ENCODE measurements at places on chromosomes 2 and 18. TPM values are rescaled to one million over a fixed set of nuclear protein-coding genes. Genes with fewer than 3 reads are reported as not detected.

GRCh38 chr2:67945940-67946339 lies 116.9 kb downstream of the C1D start:
- H3K4me3 ChIP-seq: no peak overlapping the region
- no peaks in the 10 kb centered on the region for H3K4me1 ChIP-seq
- no peak overlapping the region for H3K27ac ChIP-seq
- peaks cover 25% of the 10 kb centered on the region for H3K27me3 ChIP-seq
- DNase-seq: no peak

Gene GAL3ST2
- not detected for polyA plus RNA-seq

DNA sequence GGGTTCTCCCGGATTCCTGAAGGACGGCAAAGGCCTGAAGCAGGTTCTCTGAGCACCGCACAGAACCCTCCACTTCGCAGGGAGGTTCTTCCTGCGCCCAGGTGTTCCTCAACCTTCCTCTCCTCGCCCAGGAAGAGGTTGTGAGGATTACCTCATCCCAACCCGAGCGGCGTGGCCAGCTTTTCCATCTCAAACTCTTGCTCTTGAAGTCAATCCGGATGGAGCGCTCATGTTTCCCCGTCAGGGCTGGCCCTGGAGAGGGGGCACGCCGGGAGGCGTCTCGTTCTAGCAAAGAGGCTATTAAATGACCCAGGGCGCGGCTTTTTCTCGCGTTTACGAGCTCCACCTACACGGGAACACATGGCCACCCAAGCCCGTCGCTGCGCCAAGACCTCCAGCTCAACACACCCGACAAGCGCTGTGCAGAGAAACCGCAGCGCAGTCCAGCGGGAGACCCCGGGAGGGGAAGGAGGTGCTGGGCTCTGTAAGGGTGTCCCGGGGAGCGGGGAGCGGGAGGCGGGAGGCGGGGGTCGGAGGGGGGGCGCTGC lies 540 bp upstream of the RAB10 start:
- H3K4me1 ChIP-seq: peaks cover 12% of the 10 kb centered on the region
- H3K27ac ChIP-seq: peak overlapping the region; percentile 95
- H3K27me3 ChIP-seq: no peaks in the 10 kb centered on the region
- no peaks in the 10 kb centered on the region for H3K36me3 ChIP-seq
- peak overlapping the region; percentile 98 for H3K4me3 ChIP-seq

Gene ANKRD29
- not detected for polyA plus RNA-seq

Gene SKA1
- polyA plus RNA-seq: 0.84 TPM

DNA sequence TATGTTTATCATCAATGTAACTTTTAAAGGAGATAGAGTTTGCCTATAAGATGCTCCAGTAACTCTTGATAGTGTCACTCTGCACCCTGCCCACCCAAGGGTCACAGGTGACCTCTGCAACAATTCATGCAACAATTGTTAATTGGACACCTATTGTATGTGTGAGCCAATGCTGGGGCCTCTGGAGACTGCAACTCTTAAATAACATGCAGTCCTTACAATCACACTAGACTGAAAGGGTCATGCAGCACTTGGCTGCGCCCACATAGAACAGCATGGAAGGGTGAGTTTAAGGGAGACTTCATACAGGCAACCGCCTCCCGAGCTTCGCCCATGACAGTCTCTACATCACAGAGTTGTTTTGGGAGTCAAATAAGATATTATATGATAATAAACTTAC lies 137.1 kb upstream of the TWIST2 start:
- H3K4me1 ChIP-seq: no peaks in the 10 kb centered on the region
- H3K36me3 ChIP-seq: no peaks in the 10 kb centered on the region
- no peak overlapping the region for H3K27ac ChIP-seq
- H3K27me3 ChIP-seq: peaks cover 10% of the 10 kb centered on the region

DNA sequence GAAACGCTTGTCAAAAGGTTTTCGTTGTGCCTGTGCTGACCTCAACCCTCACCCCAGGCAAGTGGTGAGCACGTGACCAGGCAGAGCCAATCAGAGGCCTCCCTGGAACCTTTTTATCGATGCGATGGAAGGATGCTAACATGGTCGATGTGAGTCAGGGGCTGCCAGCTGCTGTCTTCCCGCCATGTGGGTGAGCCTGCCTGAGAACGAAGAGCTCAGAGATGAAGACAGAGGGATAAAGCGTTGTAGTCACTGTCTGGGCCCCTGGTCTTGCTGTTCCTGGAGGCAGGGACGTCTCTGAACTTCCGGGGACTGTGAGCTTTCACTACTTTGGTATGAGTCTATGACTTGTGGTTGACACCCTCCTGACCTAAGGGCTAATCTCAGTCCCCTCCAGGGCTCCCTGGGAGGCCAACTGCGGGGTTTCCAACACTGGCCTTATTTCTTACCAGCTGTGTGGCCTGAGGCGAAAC lies 18.6 kb downstream of the DNMT3A start:
- no peaks in the 10 kb centered on the region for H3K27me3 ChIP-seq
- H3K4me3 ChIP-seq: peak overlapping the region; percentile 43
- H3K4me1 ChIP-seq: peaks cover 66% of the 10 kb centered on the region

DNA sequence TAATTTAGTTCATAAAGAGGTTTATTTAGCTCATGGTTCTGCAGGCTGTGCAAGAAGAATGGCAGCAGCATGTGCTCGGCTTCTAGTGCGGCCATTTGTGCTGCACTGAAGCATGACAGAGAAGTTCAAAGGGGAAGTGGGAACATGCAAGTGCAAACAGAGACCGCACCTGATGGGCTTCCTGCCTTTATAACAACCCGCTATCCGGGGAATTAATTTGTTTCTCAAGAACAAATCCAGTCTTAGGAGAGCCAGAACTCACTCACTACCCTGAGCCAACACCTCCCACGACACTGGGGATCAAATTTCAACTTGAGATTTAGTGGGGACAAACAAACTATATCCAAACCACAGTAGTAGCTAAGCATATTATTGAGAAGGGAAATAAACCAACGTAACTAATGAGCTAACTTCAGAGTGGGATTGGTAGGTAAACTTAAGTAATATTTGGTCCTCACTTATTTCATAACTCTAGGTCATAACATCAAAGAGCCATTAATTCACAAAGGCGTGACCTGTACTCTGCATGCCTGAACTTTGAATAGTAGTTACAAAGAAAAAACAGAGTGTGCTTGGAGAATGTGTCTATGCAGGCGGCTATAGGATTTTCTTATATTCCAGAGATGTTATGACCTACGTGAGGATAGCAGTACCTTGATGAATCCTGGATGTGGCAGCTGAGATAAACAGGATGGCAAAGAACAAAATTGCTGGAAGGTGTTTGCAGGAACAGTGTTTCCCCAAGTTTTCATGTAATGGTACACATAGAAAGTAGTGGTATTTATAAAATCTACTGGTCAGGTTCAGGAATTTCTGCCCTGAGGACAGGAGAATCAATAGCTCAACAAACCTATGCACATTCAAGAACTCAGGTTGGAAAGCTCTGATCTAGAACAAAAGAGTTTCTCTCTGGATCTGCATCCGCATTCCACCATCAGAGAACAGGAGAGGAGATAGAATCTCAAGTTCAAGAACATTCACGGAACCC lies 845.9 kb upstream of the ID2 start:
- no peak for DNase-seq
- peaks cover 10% of the 10 kb centered on the region for H3K4me1 ChIP-seq
- H3K36me3 ChIP-seq: no peaks in the 10 kb centered on the region
- H3K4me3 ChIP-seq: peak overlapping the region; percentile 33

All from naive thymus-derived CD8-positive, alpha-beta T cell (primary cell).